ENCODE measurements at places on chromosomes 2 and 18.

DNA sequence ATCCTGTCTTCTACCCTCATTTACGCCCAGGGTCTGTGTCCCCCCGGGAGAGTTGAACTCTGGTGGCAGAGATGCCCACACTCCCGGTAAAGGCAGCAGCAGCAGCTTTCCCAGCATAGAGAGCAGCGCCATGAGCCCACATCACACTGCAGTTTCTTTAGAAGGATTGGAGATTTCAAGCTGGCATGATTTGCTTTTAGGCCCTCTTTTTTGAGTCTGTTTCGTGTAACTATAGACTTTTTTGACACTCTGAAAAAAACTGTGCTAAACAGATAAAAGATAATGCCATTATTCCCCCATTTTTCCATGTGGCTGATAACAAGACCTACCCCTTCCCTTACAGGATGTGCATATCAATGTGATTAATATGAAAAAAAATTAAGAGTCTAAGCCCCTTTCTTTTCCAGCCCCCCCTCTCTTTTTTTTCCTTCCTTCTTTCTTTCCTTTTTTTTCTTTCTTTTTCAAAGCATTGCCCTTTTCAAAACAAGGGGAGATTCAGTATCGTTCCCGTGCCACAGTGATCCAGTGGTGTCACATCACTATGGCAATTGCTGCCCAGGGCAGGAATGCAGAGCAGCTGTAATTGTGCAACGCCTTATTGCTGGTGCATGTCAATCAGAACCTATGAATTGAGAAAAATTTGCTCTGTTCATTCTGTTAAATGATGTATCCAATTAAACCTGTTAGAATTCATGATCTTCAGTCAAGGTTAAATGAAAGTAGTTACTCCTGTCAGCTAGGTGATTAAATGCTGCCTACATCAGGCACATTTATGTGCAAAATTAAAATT, 104.5 kb downstream of the CDCA7 start:
- no peak for DNase-seq

DNA sequence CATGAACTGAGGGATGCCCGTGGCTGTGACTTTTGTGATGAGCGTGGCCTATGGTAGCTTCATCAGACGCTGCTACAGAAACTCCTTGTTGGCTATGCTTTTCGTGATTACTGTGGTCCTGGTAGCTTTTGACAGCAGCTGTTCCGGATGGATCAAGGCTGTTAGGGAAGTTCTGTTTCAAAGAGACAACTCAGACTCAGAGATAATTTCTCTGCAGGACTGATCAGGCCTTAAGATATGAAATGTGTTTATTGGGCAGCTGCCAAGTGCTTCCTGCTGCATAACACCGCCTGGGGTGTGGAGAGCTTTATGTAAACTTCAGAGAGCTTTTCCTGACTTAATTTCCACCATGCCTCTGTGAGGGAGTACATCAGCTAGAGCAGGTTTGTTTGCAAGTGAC, 243.8 kb downstream of the TSN start:
- no peak for DNase-seq

- DNase-seq, result no peak
These were observed 16.6 kb downstream of the TSPYL6 start for GRCh38 chr2:54239427-54239826.

GRCh38 chr2:59342166-59342565, 1101.0 kb upstream of the FANCL start:
- DNase-seq, result peak; percentile 18

All from spinal cord (tissue), 10 donors.